ENCODE measurements at places on chromosomes 3 and 15. TPM values are rescaled to one million over a fixed set of nuclear protein-coding genes. Genes with fewer than 3 reads are reported as not detected.

The CASR gene
- polyA plus RNA-seq = not detected

- DNase-seq = no peak
Measured at GRCh38 chr15:49137861-49138260, 17.5 kb downstream of the COPS2 start.

- no peak for DNase-seq
Measured at GRCh38 chr3:49295489-49296058, 18.5 kb upstream of the C3orf62 start.

- no peak for DNase-seq
Measured at GRCh38 chr3:171936191-171936841, 93.2 kb downstream of the TMEM212 start.

The SAXO2 gene
- polyA plus RNA-seq = 4.8 TPM

The GREM1 gene
- polyA plus RNA-seq = 1.0 TPM

GRCh38 chr15:62709261-62709660 lies 333.3 kb upstream of the TPM1 start:
- DNase-seq = no peak

GRCh38 chr3:56536735-56537134 lies 20.2 kb upstream of the CCDC66 start:
- DNase-seq = no peak

GRCh38 chr3:161576714-161577510 lies 80.3 kb downstream of the OTOL1 start:
- DNase-seq = no peak

DNA sequence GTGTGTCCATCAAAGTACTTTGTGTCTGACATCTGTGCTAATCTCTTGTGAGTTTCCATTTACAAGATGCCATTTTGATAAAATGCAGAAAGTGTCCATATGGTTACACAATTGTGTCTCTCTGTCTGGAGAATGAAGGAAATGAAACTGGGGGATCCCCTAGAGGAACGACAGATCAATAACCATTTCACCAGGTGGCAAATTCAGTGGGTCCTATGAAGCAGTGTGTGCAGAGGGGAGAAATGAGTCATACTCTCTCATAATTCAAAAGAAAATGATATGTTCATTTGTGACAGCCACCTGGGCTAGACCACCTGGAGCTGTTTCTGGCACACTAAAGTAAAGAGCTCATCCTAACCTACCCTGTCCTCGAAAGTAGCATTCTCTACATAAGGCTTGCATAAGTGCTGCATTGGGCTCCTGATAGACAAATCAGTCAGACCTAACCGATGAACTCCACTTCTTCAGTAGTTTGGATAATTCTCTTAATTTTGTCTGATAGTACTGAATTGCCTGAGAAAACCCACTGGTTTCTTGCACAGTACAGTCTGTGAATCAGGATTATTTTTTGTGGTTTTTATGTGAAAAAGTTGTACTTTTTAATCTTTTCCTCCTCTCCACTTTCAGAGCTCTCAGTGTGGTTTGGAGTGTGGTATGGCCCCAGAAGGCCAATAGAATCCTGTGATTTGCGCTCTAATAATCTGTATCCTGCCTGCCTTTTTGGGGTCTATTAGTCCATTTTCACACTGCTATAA lies 10.3 kb upstream of the CD47 start:
- no peak for DNase-seq

DNA sequence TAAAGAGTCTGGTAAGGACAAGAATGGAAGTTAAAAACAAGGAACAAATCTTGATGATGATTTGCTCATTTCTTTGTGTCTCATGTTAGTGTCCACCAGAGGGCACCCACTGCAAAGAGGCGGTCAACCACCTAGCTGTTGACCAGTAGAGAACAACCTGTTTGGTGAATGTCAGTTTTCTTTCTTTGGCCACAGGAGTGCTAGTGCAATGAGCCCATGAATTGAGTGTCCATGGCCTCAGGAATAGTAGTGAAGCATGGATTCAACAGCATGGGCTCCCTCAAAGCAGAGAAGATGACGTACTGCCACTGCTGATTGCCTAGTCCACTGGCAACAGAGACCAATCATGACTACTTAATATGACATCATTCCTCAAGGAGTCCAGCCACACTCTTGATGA lies 10.7 kb upstream of the CNTN6 start:
- peak; percentile 68 for DNase-seq

DNA sequence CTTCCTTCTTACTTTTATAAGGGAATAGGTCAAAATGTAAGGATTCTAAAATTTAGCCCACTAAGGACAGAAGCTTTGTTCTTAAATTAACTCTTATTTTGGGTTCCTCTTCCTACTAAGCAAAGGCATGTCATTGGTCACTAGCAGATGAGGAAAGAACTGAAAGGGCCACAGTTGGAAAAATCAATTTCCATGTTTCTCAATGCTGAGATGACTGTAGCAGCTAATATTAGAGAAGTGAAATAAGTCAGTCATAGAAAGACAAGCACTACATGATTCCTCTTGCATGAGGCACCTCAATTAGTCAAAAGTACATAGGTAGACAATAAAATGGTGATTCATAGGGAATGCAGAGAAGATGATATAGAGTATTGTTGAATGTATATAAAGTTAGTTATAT lies 353.7 kb downstream of the RSL24D1 start:
- DNase-seq = no peak

- no peak for DNase-seq
Measured at GRCh38 chr3:156985711-156986110, 159.6 kb downstream of the LEKR1 start.

GRCh38 chr15:89628806-89629715 lies 26.2 kb downstream of the KIF7 start:
- no peak for DNase-seq

The CNTN3 gene
- 15.2 TPM for polyA plus RNA-seq

GRCh38 chr3:72185549-72186399 lies 400.8 kb upstream of the PROK2 start:
- no peak for DNase-seq

GRCh38 chr3:18591120-18591519 lies 166.0 kb upstream of the SATB1 start:
- no peak for DNase-seq

- no peak for DNase-seq
Measured at GRCh38 chr15:99857836-99858235, 124.6 kb upstream of the LYSMD4 start.

The IGSF11 gene
- 1.3 TPM for polyA plus RNA-seq

- no peak for DNase-seq
Measured at GRCh38 chr3:158420654-158421396, 150.2 kb upstream of the MLF1 start.

DNA sequence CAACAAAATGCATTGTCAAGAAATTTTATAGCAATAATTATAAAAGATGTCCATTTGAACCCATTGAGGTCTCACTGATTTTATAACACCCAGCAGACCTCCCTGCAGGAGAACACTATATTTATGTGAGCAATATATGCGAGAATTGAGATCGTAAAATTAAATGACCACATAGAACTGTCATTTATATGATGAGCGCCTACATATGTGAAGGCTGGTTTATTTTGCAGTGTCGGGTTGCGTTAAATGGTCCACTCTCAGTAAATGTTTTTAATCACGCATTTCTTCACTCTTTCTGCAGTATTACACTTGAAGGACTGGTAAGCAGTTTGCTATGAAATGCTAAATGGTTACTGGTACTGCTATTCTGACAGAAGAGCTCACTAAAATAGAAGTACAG lies 408.5 kb upstream of the AGTR1 start:
- DNase-seq = no peak

DNA sequence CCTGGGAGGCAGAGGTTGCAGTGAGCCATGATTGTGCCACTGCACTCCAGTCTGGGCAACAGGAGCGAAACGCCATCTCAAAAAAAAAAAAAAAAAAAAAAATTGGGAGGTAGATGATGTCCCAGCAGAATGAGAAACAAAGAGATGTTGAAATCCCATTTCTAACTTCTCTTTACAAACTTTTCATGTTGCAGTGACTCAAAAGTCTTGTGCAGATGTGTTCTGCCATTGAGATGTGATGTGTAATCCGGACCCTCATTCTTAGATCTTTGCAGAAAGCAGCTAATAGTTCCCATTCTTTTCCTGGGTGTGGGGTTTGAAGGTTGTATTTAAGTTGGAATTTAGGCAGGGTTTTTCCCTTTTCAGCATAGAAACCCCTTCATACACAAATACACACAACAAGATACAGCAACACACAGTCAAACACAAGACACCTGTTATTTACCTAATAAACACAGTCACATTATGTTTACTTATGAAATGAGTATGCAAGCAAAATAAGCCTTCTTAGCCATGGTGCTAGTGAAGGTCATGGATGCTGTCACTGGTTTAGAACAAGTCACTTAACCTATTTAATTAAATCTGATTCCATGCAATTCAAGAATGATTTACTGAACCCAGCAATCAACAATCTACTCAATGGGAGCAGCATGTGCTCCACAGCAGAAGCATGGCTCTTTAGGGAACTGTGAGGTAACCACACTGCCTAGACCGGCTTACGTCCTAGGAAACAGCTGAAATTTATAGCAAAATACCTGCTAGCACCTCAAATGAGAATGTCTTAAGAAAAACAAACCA lies 14.9 kb downstream of the SIAH2 start:
- DNase-seq = no peak

- DNase-seq = no peak
Measured at GRCh38 chr15:100595964-100596363, 6.0 kb downstream of the LINS1 start.

The ALDH1A3 gene
- 21.7 TPM for polyA plus RNA-seq

- DNase-seq = peak; percentile 53
Measured at GRCh38 chr3:144142151-144142840, 170.7 kb downstream of the DIPK2A start.

Measured in muscle of back (tissue), 13 donors.